PC-9 (cell line): ENCODE measurements at places on chromosomes 3 and 15. TPM values are rescaled to one million over a fixed set of nuclear protein-coding genes. Genes with fewer than 3 reads are reported as not detected.

The MORC1 gene
- not detected in 2 replicates for total RNA-seq

The GOLGA6C gene
- total RNA-seq: not detected in 2 replicates

The AQP9 gene
- total RNA-seq: not detected in 2 replicates

The GADL1 gene
- not detected in 2 replicates for total RNA-seq

The ITIH1 gene
- not detected in 2 replicates for total RNA-seq

The GPR27 gene
- total RNA-seq: not detected in 2 replicates

The FANCD2OS gene
- total RNA-seq: not detected in 2 replicates

The EDC3 gene
- total RNA-seq: 43.3 and 46.3 TPM in 2 replicates

The KLHL6 gene
- 0.04 TPM in 1 of 2 replicates, not detected in the other for total RNA-seq
